Activated T-cell treated with anti-CD3 and anti-CD28 coated beads for 1 hour (primary cell): ENCODE measurements at places on chromosomes 6 and 20.

DNA sequence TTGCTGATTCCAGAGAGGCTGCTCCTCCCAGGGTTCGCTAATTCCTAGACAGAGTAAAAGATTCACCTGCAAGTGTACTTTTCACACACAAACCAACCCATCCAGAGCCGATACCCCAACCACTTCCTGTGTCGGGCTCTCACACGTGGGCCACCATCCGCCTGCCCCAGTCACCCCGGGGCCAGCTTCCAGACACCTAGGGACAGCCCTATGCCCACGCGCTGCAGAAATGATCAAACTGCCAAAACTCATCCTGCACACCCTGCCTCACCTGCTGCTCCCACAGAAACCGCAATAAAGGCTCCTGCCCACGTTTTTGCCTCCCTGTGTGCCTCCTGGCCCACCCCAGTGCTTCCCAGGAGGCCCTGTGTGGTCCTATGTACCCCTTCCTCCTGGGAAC lies 59.5 kb downstream of the PSMG4 start:
- DNase-seq = peak; percentile 10

- DNase-seq = no peak
Measured at GRCh38 chr6:128605961-128606360, 85.6 kb upstream of the PTPRK start.

DNA sequence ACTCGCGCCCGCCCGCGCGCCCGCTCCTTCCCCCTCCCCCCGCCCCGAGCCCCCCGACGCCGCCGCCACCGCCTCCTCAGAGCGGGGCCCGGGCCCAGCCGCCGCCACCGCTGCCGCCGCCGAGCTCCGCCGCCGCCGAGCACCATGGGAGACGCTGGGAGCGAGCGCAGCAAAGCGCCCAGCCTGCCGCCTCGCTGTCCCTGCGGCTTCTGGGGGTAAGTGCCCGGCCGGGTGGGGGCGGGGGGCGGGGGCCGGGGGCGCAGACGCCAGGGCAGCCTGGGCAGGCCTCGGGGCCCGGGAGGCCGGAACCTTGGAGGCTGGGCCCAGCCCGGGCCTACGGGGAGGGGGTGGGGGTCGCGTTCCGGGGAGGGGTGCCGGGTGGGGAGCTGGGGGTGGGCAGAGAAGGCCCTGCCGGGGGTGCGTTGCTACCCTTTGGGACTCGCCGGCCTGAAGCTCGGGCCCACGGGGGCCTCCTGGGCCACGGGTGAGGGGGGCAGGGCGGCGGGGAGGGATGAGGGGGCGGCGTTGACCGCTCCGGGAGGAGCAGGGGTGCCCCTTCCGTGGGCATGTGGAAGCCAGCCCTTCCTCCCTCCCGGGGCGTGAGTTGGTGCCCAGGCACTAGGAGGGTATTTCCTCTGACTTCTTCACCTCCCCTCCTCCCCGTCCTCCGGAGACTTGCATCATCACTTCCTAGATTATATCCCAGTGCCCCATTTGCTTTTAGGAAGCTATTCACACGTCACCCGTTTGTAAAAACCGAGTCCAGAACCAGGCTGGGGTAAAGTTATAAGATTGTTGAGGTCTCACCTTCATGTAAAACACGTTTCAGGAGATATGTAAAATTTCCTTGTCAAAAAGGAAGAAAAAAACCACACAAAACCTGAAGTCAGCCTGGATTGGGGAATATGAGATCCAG lies 533 bp downstream of the ZFAND3 start:
- peak; percentile 15 for DNase-seq

DNA sequence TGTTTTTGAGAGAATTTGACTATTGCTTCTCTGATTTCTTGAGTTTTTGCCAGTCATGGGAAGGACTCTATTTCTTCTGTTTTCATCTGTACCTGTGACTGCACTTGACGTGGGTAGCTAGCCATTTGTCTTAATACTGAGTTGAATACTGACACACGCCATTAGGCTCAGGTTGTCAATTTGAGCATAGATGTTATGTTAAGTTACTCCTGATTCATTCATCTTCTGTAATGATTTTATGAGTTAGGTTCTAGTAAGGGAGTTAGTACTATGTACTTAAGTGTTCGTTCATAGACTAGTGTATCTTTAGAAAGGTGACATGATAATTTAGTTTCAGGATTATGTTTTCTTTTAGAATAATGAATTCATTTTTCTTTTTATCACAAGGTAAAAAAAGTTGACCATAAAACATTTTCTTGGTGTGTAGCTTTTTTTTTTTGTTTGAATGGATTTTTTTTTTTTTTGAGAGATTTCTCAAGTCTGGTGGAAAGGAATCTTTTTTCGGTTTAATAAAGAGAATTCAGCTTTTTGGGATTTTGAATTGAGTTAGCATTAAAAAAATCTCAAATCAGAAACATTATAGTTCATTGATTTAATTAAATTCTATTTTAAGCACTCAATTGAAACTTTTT lies 1.7 kb downstream of the AFDN start:
- no peak for DNase-seq

DNA sequence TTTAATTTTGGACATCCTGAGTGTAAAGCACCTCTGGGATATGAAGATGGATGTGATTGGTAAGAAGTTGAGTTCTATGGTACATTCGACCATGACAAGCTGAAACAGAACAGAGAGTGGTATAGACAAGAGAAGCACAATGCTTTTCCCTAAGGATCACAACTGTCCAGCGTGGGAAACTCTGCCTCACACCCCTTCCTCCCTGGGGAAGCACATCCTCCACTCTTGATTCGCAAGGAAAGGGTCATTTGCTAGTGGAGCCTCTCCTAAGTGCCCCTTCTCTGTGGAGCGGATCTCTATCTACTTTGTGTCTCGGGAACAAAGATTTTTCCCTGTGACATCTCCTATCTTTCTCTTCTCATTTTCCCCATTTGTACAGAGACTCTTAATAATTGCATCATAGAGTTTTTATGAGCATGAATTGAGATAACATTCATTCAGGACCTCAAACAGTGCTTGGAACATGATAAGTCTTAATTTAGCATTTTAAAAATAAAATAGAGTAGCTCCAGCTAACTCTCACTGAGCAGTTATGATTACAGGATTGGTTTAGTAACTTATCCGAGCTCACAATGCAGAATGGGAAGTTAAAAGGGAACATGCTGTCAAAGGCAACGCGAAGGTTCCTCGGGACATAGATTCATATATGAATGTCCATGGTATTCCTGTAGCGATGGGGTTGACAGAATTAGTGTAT lies 775.2 kb downstream of the C6orf118 start:
- DNase-seq = no peak

GRCh38 chr6:141467041-141467440 lies 665.7 kb upstream of the GJE1 start:
- DNase-seq = no peak

DNA sequence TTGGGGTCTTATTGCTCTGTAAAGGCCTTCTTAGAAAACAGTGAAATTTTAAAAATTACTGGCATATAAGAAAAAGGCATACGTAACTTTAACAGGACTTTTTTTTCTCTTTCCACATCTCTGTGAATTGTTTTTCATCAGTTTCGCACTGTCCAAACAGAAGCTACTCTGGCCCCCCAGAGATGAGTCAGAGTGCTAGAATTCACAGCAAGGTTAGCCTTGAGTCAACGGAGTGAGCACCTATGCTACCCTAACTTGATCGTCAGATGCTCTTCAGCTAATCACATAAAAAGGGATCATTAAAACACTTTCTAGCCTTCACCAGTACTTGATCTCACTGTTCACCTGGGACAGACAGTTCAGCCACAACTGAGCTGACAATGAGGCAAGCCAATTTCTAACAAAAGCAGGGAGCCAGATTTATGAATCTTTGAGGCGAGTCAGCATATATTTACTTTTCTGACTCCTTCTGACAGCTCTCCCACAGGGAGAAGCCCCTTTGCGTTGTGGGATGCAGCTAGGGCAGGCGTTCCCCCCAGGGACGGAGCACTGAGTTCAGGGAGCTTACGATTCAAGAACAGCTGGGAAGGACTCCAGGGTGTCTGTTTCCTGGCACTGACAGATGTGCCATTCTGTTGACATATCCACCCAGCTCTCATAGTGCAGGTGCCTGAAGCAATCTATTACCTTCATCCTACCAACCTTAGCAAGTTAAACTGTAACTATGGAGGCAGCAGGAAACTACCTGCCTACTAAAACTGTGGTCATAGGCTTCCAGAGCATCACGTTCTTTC lies 46.4 kb upstream of the SPDEF start:
- DNase-seq = no peak

DNA sequence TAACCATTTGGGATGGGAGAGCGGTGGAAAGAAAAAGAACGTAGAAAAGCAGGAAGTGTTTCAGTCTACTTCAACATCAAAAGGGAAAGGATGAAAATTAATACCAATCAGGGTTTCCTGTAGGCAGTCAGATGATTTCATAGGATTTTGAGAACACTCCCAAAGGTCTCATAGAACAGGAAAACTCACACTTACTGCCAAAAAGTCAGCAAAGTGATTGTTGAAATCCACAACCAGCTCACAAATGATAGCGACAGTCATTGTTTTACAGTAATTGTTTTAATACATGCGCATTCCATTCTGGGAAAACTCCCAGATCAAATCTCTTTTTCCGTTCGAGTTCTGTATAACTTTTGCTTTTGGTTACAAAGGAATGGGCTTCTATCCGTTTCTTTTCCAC lies 5.3 kb upstream of the CNKSR3 start:
- DNase-seq = no peak

GRCh38 chr6:113701552-113702254 lies 155.4 kb upstream of the MARCKS start:
- DNase-seq = no peak
